Stimulated activated CD4-positive, alpha-beta T cell treated with anti-CD3 and anti-CD28 coated beads, Interleukin-1b, Interleukin-23, amount 100 ng/mL, for 48 hours (primary cell): ENCODE measurements at places on chromosomes 6 and 20.
A peak's percentile ranks its signal among the peaks of the same experiment; 100 is the strongest.

DNA sequence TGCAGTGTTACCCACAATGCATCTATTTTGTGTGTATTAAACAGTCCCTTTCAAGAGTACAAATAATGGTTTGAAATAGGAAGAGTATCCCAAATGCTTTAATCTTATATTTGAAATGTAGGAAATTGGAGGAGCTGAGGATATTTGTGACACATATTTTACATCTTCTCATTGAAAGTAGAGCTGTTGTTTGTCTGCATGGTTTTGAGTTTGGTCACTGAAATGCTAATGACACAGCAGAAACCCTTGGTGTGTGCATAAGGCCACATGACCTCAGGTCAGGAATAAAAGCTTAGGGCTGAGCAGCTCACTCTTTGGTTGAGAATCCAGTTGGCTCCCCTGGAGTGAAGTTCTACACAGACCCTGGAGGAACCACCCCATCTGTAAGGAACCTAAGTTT lies 49.8 kb downstream of the TPD52L1 start:
- DNase-seq = no peak

DNA sequence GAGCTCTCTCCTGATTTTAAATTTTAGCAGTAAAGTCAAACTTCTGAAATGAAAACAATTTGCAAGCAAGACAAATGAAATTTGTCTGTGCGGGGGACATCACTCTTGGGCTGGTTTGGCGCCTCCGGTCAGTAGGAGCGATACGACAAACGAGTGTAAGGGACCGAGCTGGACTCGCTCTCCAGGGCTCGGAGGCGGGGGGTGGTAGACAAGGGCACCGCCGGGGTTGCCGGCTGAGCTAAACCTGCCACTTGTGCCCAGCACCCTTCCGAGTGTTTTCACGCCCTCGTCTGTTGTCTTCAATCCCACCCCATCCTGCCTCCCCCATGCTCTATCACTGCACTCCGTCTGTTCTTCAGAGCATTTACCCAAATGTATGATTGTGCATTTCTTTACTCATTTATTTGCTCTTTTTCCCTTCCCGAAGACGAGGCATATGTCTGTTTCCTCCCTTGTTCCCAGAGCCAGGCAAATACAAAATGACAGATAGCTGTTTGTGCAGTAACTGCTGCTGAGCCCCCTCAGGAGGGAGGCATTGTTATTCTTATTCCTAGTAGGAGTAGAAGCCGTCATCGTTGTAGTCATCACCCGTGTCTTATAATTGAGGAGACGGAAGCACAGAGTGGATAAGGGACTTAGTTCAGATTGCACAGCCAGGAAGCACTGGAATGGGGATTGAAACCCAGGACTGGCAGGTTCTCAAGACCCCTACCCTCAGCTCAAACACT lies 62.8 kb upstream of the APCDD1L start:
- no peak for DNase-seq

DNA sequence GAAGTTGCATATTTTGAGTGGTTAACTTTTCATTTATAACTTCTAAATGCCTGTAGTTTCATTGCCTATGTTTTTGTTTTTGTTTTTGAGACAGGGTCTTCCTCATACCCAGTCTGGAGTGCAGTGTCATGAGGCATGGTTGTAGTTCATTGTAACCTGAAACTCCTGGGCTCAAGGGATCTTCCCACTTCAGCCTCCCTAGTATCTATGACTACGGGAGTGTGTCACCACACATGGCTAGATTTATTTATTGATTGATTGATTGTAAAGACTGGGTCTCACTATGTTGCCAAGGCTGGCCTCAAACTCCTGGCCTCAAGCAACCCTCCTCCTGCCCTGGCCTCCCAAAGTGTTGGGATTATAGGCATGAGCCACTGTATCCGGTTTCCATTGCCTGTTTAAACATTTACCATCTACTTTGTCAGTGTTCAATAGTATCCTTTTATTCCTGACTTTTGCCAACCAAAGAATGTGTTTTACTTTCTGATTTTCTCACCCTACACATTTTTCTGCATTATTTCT lies 144.6 kb downstream of the CDKAL1 start:
- DNase-seq = no peak

- no peak for DNase-seq
Measured at GRCh38 chr6:57324538-57324937, 7.1 kb downstream of the PRIM2 start.

- DNase-seq = no peak
Measured at GRCh38 chr6:75794954-75795739, 46.1 kb downstream of the MYO6 start.

DNA sequence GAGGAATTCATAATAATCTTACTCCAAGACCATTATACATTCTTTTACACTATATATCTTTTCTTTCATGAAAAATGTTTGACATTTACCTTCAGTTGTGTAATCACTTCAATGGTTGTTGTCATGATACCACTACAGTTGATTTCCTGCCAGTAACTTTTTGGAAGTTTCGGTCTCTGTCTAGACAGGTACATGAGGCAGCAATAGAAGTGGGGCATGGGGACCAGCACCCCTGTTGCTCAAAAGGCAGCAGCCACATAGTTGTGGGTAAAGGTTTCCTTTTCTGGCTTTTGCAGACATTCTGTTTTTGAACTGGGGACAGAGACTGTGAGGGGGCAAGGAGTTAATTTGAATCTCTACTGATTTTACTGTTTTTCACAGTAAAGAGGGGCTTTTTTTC lies 14.1 kb downstream of the SAMD5 start:
- DNase-seq = no peak

GRCh38 chr20:42875581-42875980 lies 314.1 kb downstream of the PTPRT start:
- no peak for DNase-seq

- no peak for DNase-seq
Measured at GRCh38 chr6:46756469-46757213, 9.9 kb downstream of the ANKRD66 start.

- no peak for DNase-seq
Measured at GRCh38 chr6:61538801-61539200, 747.2 kb downstream of the KHDRBS2 start.

GRCh38 chr6:89297695-89298351 lies 17.3 kb downstream of the GABRR2 start:
- DNase-seq = peak; percentile 62

GRCh38 chr6:115909923-115910546 lies 150.7 kb downstream of the FRK start:
- DNase-seq = no peak

- no peak for DNase-seq
Measured at GRCh38 chr20:4673371-4674001, 48.2 kb upstream of the PRND start.
